Uterus (tissue), 4 donors: ENCODE measurements at places on chromosomes 6 and 20. TPM values are rescaled to one million over a fixed set of nuclear protein-coding genes. Genes with fewer than 3 reads are reported as not detected.
A peak's percentile ranks its signal among the peaks of the same experiment; 100 is the strongest.

- H3K36me3 ChIP-seq: no peaks in the 10 kb centered on the region
- peak overlapping the region; percentile 78 for H3K27ac ChIP-seq
Observed at GRCh38 chr20:50729901-50730764, 1.2 kb upstream of the PARD6B start.

GRCh38 chr6:169095153-169095552, 158.5 kb downstream of the THBS2 start:
- no peaks in the 10 kb centered on the region for H3K4me1 ChIP-seq
- no peaks in the 10 kb centered on the region for H3K36me3 ChIP-seq
- H3K4me3 ChIP-seq: no peak overlapping the region
- no peaks in the 10 kb centered on the region for H3K27me3 ChIP-seq
- no peak for DNase-seq

Gene SYTL3
- total RNA-seq: 12.4 TPM

Gene ADA
- 3.1 TPM for total RNA-seq

Gene KPNA5
- 48.3 TPM for total RNA-seq

DNA sequence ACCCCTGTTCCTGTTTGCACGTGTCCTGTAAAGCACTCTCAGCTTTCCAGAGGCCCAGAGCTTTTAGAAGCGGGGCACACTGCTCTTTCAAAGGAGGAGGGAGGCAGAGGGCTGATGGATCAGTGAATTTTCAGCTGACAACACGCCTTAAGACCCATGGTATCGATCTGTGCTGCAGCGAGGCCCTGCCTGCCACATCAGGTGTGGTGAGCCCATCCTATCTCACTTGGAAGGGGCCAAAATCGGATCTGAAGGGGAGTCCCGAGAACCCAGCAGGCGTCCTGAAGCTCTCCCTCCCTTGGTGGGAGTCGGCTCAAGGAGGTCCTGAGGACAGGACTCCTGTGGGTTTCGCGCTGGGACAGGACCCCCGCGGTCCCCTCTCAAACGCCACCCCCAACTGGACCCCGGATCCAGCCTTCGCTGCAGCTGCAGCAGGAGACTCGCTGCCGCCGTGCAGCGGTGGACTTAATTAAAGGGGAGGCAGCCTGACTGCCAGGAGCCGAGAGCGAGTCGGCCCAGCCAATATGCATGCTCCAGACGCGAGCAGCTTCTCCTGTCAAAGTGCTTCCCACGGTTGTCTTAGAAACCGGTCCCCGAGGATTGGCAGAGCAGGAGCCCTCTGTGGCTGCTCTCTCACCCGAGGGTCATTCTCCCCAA, 580.0 kb upstream of the ZNF337 start:
- DNase-seq: no peak
- H3K4me3 ChIP-seq: no peak overlapping the region
- no peaks in the 10 kb centered on the region for H3K36me3 ChIP-seq
- no peaks in the 10 kb centered on the region for H3K4me1 ChIP-seq

- H3K36me3 ChIP-seq: no peaks in the 10 kb centered on the region
- no peak overlapping the region for H3K4me3 ChIP-seq
- no peaks in the 10 kb centered on the region for H3K27me3 ChIP-seq
- no peaks in the 10 kb centered on the region for H3K4me1 ChIP-seq
- no peak overlapping the region for H3K27ac ChIP-seq
Observed at GRCh38 chr20:275791-276190, 14.8 kb downstream of the C20orf96 start.

Gene SLC35B3
- total RNA-seq: 4.1 TPM

- H3K36me3 ChIP-seq: no peaks in the 10 kb centered on the region
- no peak overlapping the region for H3K27ac ChIP-seq
- H3K4me3 ChIP-seq: no peak overlapping the region
- no peak for DNase-seq
- H3K4me1 ChIP-seq: no peaks in the 10 kb centered on the region
Observed at GRCh38 chr20:36331209-36331608, 25.1 kb downstream of the DLGAP4 start.

- H3K4me3 ChIP-seq: no peak overlapping the region
- no peak overlapping the region for H3K27ac ChIP-seq
- no peaks in the 10 kb centered on the region for H3K4me1 ChIP-seq
- no peaks in the 10 kb centered on the region for H3K36me3 ChIP-seq
Observed at GRCh38 chr6:127879685-127880084, 21.2 kb downstream of the THEMIS start.

GRCh38 chr20:87401-87800, at the start of gene DEFB125:
Gene DEFB125, plus strand, starts transcription at chr20:87672. Its CDS starts 38 bp downstream, at chr20:87710.
- no peaks in the 10 kb centered on the region for H3K4me1 ChIP-seq
- H3K36me3 ChIP-seq: no peaks in the 10 kb centered on the region
- H3K4me3 ChIP-seq: no peak within 1 kb of the TSS
- no peak for DNase-seq

DNA sequence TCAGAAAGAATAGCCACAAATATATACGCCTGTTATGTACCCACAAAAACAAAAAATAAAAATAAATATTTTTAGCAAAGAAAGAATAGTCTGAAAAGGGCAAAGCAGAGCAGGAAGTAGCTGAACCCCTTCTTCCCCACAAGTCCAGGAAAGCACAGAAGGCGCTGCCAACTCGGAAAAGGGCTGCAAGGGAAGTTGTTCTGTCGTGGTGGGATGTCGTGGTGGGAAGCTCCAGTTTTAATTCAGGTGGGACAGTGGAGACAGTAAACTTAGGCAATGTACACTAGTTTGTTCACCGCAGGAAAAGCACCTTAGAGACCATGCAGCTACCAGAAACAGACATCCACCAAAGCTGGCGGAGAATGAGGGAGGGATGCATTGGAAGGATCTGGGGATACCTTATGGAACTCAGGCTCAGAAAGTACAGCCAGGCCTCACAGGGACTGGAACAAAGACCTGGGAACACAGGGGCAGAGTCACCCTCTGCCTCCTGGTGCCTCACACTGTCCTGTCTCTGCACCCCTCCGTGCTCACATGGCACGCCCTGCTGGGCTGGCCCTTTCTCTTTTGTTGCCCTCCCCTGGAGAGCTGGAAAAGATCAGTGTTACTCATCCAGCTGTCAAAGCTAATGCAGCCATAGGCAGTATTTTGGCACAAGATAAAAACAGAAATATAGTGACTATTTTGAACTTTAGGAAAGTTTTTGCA, 3.3 kb upstream of the APMAP start:
- H3K27me3 ChIP-seq: no peaks in the 10 kb centered on the region
- no peaks in the 10 kb centered on the region for H3K36me3 ChIP-seq
- H3K4me3 ChIP-seq: no peak overlapping the region
- no peak for DNase-seq

Gene PABPC1L
- not detected for total RNA-seq

DNA sequence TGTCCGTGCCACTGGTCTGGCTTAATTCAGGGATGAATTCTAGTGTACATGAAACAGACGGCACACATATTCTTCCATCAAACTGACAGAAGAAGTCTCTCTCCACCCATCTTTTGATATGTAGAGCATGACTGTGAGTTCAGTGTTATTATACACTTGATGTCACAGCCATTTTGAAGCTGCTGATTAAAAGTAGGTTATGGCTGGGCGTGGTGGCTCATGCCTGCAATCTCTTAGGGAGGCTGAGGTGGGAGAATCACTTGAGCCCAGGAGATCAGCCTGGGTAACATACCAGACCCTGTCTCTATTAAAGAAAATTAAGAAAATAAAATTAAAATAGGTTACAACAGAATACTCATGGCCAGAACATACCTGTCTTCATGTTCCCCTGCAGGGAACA, 20.7 kb downstream of the C6orf15 start:
- no peak for DNase-seq
- H3K4me1 ChIP-seq: no peaks in the 10 kb centered on the region
- no peak overlapping the region for H3K4me3 ChIP-seq
- H3K27ac ChIP-seq: no peak overlapping the region
- no peaks in the 10 kb centered on the region for H3K36me3 ChIP-seq

Gene DTNBP1
- total RNA-seq: 1.8 TPM

GRCh38 chr6:147023148-147023547, 181.1 kb upstream of the STXBP5 start:
- H3K36me3 ChIP-seq: no peaks in the 10 kb centered on the region
- DNase-seq: no peak
- no peaks in the 10 kb centered on the region for H3K27me3 ChIP-seq
- H3K4me1 ChIP-seq: no peaks in the 10 kb centered on the region
- H3K4me3 ChIP-seq: no peak overlapping the region
- no peak overlapping the region for H3K27ac ChIP-seq

Gene EBF4
- 24.3 TPM for total RNA-seq

DNA sequence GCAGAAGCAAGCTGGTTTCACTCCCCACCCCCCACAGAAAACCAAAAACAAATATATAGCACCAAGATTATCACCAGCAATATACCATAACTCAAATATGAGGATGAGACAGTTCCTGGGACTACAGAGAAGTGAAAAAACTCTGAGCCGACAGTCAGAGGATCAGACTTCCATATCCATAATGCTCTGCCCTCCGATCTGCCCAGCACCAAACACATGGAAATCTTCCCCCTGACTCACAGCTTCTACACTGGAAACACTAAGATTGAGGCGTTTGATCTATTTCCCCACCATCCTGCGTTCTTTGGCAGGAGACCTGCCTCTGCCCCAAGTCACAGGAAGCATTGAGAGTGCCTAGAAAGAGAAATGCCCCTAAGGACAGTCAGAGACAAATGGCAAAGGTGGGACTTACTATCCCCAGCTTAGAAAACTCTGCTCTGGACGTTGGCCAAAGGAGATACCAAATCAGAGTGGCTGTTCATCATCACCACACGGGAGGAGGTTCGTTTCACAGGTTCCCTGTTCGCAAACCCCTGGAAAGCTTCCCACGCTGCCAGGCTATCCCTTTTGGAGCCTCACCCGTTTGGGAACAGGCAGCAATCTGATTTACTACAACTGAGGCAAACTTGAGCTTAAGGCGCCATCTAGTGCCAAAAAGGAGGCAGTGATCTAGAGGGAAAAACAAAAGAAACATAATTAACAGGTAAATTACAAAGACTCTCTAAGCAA, 48.7 kb upstream of the SRSF6 start:
- H3K27me3 ChIP-seq: no peaks in the 10 kb centered on the region
- H3K4me3 ChIP-seq: no peak overlapping the region
- no peaks in the 10 kb centered on the region for H3K4me1 ChIP-seq
- no peak overlapping the region for H3K27ac ChIP-seq
